ENCODE measurements at places on chromosomes 13 and 19.

- DNase-seq, result no peak
These were observed 1.9 kb upstream of the C1QTNF9 start for GRCh38 chr13:24307211-24308067.

DNA sequence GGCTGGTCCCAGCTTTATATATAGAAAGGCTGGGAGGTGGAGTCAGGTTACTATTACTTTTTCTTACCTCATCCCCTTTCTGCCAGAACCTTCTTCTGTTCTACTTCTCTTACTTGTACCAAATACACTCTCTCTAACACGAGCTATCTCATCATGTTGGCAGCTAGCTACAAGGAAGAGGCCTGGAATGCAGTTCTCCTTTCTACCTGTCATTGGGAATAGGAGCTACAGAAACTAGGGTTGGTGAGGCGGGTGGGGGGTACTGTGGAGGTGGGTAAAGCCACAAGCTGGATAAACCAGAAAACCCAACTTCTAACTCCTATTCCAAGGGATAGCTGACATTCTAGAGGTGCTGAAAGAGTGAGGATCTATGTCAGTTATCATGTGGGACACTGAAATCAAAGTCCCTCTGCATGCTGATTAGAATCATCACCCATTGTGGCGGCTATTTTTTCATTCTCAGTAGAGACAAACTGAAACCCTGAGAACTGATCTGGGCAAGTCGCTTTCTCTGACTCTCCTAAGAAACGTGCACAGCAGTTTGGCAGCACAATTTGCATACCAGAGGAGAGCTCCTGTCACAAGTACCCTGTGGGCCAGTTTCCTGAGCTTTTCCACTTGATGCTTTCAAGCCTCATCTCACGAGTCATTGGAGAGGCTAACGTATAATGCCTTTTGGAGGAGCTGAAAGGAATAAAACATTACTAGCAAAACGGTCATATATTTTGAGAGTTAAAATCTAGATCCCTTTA is 358.1 kb downstream of the ENOX1 start:
- DNase-seq, result peak; percentile 64

- no peak for DNase-seq
These were observed 50.2 kb upstream of the KLF2 start for GRCh38 chr19:16274447-16274846.

GRCh38 chr19:29645911-29646310 is 19.4 kb upstream of the PLEKHF1 start:
- DNase-seq, result peak; percentile 46

- DNase-seq, result no peak
These were observed 16.7 kb downstream of the TBC1D4 start for GRCh38 chr13:75465236-75465635.

- peak; percentile 24 for DNase-seq
These were observed 343.9 kb downstream of the OXGR1 start for GRCh38 chr13:96650301-96650886.

DNA sequence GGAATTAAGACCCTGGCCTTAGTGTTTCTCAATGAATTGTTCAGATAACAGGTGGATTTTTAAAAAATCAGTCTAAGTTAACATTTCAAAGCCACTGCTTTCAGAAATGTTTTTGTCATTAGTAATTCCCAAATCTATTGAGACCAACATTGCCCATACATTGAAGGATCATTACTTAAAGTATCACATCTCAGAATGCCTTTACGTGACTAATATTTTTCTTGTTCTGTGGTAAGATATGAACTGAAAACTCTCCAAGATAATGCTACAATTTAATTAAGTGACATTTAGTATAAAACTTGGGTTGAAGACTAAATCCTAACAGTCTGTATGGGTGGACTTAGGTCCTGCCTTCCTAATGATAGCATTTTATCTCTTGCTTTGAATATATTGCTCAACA is 59.4 kb upstream of the POSTN start:
- DNase-seq, result no peak

DNA sequence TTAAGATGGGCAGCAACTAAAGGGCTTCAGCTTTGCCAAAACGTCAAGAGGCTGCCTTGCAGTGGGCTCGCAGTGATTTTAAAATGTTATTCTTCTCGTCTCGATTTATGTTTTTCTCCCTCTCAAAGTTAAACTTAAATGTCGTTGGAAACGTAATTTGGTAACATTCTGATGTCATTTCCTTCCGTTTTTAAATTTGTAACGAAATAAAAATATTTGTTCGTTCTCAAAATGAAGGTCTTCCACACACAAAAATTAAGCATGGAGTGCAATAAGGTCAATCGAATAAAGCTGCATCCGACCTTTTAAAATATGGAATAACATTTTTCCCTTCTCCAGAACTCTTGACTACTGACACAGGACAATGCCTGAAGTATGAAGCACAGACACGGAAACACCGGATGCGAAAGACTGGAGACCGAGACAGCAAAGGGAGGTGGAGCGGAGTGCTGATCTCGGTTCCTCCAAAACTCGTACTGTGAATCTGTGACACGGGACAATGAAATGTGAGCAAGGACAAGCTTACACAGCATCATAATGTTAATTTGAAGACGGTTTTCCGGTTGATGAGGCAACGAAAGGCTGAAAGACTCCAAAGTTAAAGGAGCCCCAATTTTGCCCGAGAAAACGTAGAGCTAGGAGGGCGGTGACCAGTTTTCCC is 850 bp downstream of the MTMR6 start:
- DNase-seq, result peak; percentile 69

GRCh38 chr13:58452123-58452623 is 820.6 kb downstream of the PCDH17 start:
- DNase-seq, result no peak

DNA sequence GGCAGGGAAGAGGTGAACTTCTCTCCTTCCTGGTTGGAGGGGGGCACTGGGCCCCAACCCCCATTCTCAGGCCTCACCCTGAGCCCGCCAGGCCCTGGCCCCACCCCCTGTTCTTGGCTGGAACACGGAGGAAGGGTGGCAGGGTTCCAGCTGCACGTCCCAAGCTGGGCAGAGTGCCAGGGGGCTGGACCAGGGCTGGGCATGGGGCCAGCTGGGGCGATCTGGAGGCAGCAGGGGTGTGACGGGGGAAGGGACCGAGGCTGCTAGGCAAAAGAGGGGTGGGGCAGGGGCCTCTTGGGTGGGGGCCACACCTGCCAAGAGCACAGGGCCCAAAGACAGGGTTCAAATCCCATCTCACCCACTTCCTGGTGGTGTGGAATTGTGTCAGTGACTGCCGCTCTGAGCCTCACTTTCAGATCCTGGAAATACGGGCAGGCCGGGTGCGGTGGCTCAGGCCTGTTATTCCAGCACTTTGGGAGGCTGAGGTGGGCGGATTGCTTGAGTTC is 2.2 kb downstream of the HIF3A start:
- DNase-seq, result no peak

DNA sequence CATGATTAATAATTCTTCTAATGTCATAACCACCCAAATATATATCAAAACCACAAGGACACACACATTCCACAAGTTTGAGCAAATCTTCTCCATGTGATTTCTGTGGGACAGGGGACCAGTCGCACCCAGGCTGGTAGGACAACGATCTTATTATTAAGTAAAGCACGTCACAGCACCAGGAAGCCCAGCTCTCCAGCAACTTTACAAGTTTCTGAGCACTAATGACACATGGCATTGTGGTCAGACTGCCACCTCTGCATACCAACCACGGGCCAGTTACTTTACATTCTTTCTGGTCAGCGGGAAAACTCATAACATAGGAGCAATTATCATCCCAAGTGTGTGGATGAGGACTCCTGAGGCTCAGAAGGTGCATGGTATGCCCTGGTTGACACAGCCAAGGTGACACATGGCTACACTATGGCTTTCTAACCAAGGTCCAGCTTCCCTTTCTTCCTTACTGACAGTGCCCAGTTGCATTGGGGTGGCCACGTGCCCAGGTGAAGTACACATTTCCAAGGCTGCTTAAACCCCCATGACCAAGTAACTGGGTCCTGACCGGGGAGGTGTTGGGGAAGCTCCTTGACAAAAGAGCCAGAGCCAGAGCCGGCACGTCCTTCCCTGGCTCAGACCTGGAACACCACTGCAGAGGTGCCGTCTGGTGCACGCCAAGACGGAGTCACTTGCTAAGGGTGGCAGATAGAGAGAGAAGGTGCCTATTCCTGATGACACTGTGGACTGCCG is 27.4 kb downstream of the LATS2 start:
- DNase-seq, result no peak

GRCh38 chr19:18060472-18060871 is 26.3 kb downstream of the IL12RB1 start:
- no peak for DNase-seq

DNA sequence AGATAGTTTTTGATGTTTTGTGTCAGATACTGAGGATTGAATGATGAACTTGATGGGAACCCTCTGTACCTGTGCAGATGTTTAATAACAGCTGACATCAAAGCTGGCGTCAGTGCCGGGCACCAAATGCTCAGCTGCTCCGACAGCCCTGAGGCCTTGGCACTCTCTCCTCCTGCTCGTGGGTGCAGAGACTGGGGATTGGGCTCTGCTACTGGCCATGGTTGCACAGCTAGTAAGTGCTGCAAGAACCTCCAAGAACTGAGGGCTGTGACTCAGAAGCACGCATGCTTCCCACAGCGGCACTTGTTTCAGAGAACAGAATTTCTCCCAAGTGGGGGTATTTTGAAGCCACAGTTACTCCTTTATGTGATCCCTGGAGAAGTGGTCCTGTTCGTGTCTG is 5.9 kb downstream of the LAMP1 start:
- no peak for DNase-seq

DNA sequence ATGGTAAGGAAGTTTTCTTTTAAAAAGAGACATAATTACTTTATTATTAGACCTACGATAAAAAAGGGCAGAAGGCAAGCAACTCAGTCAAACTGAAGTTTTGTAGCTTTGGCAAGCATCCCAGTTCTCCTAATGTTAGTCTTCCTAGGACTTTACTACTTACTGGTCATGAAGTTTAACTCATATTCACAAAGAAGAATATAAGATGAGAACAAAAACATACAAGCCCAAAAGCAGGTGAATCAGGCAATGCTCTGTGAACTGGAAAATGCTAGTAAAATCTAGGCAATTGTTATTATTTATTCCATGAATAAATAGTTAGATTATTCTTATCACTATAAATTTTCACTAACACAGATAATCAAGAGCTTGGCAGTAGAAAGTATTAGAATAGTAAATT is 85.0 kb downstream of the MIPEP start:
- DNase-seq, result no peak

All from GM12865 (cell line).